ENCODE measurements at places on chromosomes 3 and 15.

DNA sequence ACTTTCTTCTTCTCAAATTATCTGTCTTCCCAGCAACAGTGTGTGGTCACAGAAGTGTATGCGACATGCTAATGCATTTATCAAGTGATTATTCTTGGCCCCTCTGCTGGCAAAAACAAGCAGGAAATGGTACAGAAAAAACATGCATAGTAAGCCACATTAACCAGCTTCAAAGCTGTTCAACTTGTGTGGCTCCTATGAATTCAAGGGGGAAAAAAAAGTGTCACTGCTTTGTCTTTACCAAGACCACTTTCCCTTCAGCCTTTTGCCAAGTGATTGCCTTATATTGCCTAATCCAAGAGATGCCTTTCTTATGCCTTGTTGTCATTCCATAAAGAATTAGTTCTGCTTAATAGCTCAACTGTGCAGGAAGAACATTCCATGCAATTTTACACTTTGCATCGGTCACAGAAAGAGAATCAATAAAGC is 39.1 kb downstream of the PRTG start:
- DNase-seq = no peak

GRCh38 chr3:72658466-72659100 is 189.7 kb downstream of the SHQ1 start:
- no peak for DNase-seq

- no peak for DNase-seq
These were observed 7.9 kb upstream of the DOCK3 start for GRCh38 chr3:50666837-50667236.

DNA sequence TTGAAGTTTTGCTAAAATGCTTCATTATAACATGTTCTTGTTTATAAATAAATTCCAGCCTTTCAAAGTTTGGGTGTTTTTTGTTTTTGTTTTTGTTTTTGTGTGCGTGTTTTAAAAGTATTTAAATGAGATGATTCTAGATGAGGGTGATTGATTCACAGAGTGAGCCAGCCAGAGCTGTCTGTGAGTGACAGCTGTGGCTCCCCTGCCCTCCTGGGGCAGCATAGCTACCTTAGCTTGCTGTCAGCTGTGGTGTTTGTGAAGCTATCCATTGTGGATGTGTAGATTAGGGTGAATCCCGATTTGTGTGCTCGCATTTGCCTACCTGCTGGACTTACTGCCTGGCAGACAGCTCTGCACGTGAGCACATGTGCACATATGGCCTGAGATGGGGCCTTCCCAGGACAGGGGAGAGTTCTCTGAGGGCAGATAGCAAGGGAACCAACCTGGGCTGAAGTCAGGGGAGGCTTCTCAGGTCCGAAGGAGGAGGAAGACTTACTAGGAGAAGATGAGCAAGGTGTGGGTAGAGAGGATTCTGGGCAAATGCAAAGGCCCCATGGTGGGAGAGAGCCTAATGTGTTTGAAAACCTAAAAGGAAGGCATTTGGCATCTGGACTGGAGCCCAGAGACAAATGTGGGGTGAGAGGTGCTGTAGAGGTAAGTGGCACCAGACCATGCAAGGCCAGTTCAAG is 124.2 kb downstream of the EEFSEC start:
- no peak for DNase-seq

DNA sequence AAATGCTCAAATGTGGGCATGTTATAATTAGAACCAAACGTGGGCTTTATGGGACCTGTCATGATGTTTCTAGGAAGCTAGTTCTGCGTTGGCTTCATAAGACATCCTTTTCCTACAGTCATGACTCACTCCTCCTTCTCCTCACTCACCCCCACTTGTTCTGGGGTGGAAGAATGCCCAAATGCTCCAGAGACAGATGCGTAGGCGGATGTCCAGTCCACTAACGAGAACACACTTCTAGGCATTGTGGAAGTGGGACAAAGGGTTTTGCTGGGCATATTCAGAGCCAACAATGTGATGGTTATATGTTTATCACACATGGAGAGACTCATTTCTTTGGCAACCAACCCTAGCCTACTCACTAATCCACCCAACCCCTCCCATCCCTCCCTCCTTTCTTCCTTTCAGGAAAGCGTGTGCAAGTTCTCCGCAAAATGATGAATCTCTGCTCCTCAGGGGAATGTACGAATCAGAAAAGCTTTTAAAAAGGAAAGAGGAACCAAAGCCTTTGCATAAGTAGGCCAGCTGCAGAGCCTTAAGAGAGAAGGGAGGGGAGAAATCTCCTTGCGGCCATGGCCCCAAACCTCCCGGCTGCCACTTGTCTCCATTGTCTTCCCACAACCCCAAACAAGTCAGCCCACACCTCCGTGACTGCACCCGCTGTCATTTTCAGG is 123.0 kb upstream of the SPRED1 start:
- no peak for DNase-seq

DNA sequence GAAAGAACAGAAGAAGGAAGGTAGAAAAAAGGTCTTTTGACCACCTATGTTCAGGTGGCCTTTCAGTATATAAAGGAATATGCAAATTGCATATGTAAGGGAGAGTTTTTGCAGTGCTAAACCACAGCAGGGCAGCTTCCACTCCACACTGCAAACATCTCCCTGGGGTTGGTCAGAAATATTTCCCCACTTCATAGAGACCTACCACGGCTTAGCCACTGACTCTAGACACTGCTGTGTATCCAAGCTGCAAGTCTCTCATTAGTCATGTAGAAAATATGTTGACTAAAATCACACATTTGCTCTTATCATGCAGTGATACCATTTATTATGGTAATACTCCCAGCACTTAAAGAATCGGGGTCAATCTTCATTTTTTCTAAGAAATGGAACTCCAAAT is 214.9 kb upstream of the NR2F2 start:
- no peak for DNase-seq

DNA sequence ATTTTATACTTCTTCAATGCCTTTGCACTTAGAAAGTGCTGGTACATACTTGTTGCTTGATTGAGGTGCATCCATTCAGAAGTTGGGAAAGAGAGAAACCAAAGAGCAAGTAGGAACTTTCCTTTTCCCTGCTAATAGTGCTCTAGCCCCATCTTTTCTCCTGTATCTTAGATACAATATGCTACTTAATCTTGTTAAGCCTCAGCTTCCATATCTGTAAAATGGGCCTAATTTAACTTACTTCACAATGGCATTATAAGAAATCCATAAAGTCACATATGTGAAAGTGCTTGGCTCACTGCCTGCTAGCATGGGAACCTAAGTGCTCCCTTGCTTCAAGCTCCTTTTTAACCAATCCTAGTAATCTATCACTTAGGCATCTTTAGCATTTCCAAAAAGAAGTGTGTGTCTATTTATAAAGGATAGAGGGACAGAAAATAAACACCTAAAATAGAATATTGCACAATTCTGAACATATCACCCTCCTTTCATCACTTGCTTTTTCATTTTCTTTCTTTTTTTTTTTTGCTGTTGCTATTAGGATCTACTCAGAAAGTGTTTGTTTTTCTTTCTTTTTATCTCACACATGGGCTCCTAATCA is 28.1 kb downstream of the KCNAB1 start:
- no peak for DNase-seq

GRCh38 chr3:53089511-53089910 is 40.7 kb downstream of the RFT1 start:
- no peak for DNase-seq

DNA sequence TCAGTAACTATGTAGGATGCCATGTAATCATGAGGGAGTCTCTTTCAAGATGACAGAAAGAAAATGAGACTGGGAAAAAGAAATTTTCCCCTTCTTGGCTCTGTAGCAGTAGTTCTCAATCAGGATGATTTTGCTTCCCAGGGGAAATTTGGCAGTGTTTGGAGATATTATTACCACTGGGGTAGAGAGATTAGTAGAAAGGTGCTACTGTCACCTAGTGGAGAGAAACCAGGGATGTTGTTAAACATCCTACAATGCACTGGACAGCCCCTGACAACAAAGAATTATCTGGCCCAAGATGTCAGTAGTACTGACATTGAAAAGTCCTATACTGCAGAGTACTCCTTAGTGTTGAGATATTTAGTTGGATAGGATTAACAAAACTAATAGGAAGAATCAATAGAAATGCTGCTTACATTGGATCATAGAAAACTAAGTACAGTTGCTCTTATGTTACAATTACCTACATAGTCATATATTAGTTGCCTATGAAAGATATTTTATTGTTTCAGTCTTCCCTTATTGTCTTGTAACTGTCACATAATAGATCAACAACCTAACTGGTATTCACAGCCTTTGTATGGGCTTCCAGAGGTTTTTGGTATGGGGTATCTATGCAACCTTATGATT is 433.3 kb downstream of the RAP2B start:
- DNase-seq = no peak

DNA sequence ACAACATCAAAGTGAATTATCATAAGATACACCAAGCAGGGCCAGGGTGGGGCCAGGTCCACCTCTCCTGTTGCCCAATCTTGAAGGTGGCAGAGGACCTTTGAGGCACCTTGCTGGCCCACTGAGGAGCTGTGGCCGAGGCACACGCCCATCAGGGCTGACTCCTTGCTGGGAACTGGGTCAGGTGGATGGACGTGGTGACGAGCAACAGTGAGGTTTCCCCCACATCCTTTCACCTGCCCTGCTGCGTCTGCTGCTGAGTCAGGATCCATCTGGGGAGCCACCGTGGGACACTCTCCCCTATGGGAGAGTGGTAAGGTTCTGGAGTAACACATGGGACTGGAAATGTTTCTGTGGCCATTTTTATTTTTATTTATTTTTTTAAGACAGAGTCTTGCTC is 17.3 kb upstream of the FURIN start:
- no peak for DNase-seq

GRCh38 chr15:64695561-64695992 is 79.8 kb downstream of the RBPMS2 start:
- no peak for DNase-seq

GRCh38 chr3:190502946-190503345 is 10.9 kb upstream of the IL1RAP start:
- no peak for DNase-seq

- DNase-seq = no peak
These were observed 35.5 kb downstream of the FAH start for GRCh38 chr15:80188251-80188650.

DNA sequence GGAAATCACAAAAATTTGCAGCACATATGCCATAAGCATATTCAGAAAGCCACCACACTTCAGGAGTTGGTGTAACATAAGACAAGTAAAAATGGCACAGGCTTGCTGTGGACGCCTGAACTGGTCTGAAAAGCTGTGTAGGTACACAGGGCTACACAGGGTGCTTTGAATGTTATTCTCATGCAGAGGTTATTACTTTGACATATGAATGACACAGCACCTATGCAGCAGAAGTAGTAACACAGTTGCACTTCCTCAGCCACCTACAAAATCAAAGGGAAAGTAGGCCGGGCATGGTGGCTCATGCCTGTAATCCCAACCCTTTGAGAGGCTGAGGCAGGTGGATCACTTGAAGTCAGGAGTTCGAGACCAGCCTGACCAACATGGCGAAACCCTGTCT is 54.5 kb downstream of the OSBPL10 start:
- DNase-seq = no peak

DNA sequence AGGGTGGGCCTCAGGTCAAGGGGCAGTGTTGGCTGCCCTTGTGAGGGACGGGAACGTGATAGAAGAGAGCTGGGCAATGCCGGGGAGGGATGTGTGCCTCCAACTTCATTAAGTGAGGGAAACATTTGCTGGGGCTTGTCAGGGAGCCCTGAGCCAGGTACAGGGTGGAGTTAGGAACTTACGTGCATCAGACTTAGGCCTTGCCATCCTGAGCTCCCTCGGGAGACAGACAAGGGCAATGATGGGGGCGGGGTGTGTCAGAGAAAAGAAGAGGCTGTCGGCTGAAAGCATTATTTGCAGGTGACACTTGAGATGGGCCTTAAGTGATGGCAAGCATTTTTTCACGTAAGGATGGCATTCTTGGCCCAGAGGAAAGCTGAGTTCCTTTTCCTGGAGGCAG is 1.6 kb downstream of the FAM131A start:
- DNase-seq = no peak

- DNase-seq = no peak
These were observed 310.4 kb downstream of the PLCL2 start for GRCh38 chr3:17195192-17195611.

- no peak for DNase-seq
These were observed 118.2 kb downstream of the CADM2 start for GRCh38 chr3:85077018-85077417.

DNA sequence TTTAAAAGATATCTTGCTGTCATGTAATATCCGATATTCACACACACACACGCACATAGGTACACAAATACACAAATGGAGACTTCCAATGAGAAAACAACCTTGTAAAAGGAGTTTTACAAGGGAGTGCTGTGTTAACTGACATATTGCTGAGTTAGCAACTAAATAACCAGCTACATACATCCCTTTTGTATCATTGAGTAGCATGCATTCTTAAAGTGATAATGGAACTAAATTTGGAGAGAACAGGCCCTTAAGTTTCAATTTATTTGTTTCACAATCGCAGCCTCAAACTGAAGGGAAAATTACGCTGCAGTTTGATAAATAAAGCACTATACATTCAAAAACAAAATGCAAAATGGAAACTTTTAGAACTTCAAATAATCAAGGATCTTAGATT is 1046.0 kb upstream of the NR2F2 start:
- DNase-seq = no peak

- DNase-seq = no peak
These were observed 45.8 kb downstream of the ARHGAP31 start for GRCh38 chr3:119340014-119340413.

- DNase-seq = no peak
These were observed 59.9 kb upstream of the RASGRP1 start for GRCh38 chr15:38624244-38625205.

- no peak for DNase-seq
These were observed 116.3 kb downstream of the KCNAB1 start for GRCh38 chr3:156236556-156237260.

Data from stimulated activated CD4-positive, alpha-beta T cell treated with anti-CD3 and anti-CD28 coated beads, Interleukin-15, amount 100 ng/mL, for 1 hour (primary cell).